ENCODE measurements at places on chromosomes 3 and 15.

GRCh38 chr3:101897013-101897412 lies 47.7 kb downstream of the NFKBIZ start:
- DNase-seq = no peak

GRCh38 chr3:31050296-31050695 lies 155.8 kb upstream of the GADL1 start:
- DNase-seq = no peak

- DNase-seq = no peak
Measured at GRCh38 chr15:73694419-73694818, 10.2 kb downstream of the CD276 start.

GRCh38 chr15:52567871-52568600 lies 794 bp downstream of the ARPP19 start:
- DNase-seq = no peak

DNA sequence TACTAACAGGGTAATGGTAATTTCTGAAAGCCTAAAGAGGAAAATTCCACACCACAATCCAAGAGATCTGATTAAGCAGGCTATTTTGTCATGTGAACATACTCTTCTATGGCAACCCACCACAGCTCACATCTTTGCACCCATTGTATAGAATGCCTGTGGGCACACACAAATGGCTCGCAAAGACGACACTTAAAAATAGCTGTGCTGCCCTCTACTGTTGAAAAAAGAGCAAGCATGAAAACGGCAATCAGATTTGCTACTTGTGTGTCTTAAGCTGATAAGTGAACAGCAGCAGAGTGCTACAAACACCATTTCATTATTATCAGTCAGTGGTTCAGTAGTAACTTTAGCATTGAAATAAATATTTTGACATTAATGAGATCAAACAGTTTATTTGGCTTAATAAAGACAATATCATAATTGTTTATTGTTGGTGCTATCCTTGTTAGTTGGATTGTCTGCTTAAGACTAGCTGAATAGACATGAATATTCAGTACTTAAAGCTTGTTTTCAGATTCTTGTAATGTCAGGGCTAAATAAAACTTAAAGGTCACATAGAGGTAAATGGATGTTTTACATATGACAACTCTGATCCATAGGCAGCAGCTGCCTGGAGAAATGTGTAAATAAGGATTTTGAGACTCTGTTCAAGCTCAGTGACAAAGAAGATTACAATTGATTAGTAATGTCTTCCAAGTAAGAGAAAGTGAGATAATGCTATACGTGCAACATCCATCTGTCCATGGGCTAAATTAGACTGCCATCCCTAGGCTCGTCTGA lies 199.1 kb downstream of the LRRN1 start:
- DNase-seq = no peak

DNA sequence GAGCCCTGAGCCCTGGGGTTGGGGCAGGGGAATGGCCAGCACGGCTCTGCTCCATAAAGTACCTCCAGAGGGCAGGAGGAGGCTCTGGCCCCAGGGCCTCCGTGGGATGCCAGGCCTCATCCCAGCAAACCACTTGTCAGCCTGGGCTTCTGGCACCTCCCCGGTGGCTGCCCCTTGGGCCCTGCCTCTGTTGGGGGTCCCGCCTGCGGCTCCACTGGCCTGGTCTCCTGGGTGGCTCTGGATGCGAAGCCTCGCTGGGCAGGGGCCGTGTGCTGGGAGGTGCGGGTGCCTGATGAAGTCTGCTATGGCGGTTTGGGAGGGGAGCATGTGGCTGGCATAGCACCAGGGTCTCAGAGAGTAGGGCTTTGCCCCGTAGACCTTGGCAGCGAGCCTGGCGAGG lies 37.6 kb downstream of the PLXNA1 start:
- DNase-seq = no peak

All from stimulated activated CD8-positive, alpha-beta memory T cell treated with anti-CD3 and anti-CD28 coated beads, Interleukin-4, amount 100 ng/mL, for 1 hour (primary cell).